ENCODE measurements at places on chromosomes 16 and 17. TPM values are rescaled to one million over a fixed set of nuclear protein-coding genes. Genes with fewer than 3 reads are reported as not detected.

GRCh38 chr16:11539641-11540050 is 47.1 kb downstream of the LITAF start:
- H3K27me3 ChIP-seq, result no peaks in the 10 kb centered on the region
- DNase-seq, result no peak
- no peak overlapping the region for H3K27ac ChIP-seq
- no peaks in the 10 kb centered on the region for H3K4me1 ChIP-seq
- no peak overlapping the region for H3K4me3 ChIP-seq
- H3K36me3 ChIP-seq, result no peaks in the 10 kb centered on the region

The DRC3 gene
- total RNA-seq, result 0.89 TPM

- H3K27me3 ChIP-seq, result no peaks in the 10 kb centered on the region
- H3K4me3 ChIP-seq, result no peak overlapping the region
- H3K27ac ChIP-seq, result no peak overlapping the region
- no peak for DNase-seq
- H3K4me1 ChIP-seq, result no peaks in the 10 kb centered on the region
Measured at GRCh38 chr16:58584831-58585505, 44.7 kb downstream of the CNOT1 start.

DNA sequence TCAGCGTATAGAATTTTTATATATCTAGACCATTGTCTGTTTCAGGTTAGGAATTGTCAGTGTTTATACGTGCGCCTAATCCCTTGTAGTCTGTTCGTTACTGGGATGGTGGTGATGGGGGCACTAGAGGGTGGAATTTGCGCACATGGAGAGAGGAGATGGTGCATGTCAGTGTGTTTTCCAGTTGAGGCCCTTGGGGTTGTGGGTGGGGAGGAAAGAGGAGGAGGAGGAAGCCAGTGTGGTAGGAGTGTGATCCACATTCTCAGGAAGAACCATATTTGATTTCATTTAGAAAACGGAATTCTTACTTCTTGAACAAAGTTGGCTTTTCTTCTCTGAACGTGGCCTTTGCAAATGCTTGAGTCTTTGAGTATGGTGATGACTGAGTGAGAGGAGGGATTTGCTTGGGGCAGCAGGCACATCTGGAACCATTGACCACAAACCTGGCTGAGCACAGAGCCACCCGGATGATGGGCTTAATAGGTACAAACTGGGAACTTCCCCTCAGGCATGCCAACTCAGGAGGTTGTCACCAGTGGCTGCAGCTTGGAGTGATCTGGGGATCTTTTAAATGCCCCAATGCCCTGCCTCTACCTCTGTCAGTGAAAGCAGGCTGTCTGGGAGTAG is 98.9 kb downstream of the PRKCB start:
- H3K4me1 ChIP-seq, result no peaks in the 10 kb centered on the region
- H3K4me3 ChIP-seq, result no peak overlapping the region
- H3K36me3 ChIP-seq, result no peaks in the 10 kb centered on the region
- no peak overlapping the region for H3K27ac ChIP-seq
- DNase-seq, result no peak

Data from SJCRH30 (cell line).